CD4-positive, alpha-beta memory T cell (primary cell): ENCODE measurements at places on chromosomes 11 and 22.

GRCh38 chr11:72616655-72617054, 57.6 kb downstream of the PDE2A start:
- no peak for DNase-seq

GRCh38 chr22:39087881-39088684, 9.0 kb upstream of the APOBEC3H start:
- DNase-seq, result no peak

- DNase-seq, result no peak
Measured at GRCh38 chr11:128409476-128409875, 177.9 kb downstream of the ETS1 start.

- no peak for DNase-seq
Measured at GRCh38 chr22:36552289-36552688, 23.3 kb upstream of the EIF3D start.

GRCh38 chr11:37465221-37465620, 867.2 kb upstream of the RAG2 start:
- DNase-seq, result no peak

DNA sequence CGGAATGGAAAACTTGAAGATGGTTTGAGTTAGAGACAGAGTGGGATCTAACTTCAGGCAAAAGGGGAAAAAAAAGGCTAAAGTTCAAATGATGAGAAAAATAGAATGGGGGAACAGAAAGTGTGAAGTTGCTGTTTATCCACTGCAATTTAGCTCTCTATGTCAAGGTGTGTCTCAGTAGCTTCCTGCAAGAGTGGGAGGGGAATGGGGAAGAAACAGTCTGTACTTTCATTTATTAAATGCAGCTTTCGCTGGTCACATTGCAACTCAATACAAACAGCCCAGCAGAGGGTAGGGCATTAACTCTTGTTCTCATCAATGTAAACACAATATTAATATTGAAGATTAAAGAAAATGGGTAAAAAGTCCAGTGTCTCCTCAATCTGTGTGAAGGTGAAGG, 214.7 kb upstream of the SYN3 start:
- DNase-seq, result no peak

GRCh38 chr11:59668950-59669610, at the start of gene PATL1:
TSS of gene PATL1 (minus strand) at chr11:59669037. CDS start at chr11:59668895, 142 bp downstream.
- peak; percentile 98 for DNase-seq

DNA sequence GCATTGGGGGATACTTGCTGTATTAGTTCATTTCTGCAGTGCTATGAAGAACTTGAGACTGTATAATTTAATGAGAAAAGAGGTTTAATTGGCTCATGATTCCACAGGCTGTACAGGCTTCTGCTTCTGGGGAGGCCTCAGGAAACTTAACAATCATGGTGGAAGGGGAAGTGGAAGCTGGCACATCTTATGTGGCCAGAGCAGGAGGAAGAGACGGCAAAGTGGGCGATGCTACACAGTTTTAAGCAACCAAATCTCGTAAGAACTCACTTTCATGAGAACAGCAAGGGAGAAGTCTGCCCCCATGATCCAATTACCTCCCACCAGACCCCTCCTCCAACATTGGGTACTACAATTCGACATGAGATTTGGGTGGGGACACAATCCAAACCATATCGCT, 55.1 kb downstream of the TMPRSS5 start:
- no peak for DNase-seq

GRCh38 chr11:3876613-3877012, 21.1 kb downstream of the STIM1 start:
- no peak for DNase-seq

DNA sequence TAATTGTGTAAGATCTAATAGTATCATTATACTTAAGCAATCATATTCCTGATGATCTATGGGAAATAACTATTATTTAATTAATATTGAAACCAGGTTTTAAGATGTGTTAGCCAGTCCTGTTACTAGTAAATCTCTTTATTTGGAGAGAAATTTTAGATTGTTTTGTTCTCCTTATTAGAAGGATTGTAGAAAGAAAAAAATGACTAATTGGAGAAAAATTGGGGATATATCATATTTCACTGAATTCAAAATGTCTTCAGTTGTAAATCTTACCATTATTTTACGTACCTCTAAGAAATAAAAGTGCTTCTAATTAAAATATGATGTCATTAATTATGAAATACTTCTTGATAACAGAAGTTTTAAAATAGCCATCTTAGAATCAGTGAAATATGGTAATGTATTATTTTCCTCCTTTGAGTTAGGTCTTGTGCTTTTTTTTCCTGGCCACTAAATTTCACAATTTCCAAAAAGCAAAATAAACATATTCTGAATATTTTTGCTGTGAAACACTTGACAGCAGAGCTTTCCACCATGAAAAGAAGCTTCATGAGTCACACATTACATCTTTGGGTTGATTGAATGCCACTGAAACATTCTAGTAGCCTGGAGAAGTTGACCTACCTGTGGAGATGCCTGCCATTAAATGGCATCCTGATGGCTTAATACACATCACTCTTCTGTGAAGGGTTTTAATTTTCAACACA, 6.4 kb downstream of the BIRC3 start:
- no peak for DNase-seq

DNA sequence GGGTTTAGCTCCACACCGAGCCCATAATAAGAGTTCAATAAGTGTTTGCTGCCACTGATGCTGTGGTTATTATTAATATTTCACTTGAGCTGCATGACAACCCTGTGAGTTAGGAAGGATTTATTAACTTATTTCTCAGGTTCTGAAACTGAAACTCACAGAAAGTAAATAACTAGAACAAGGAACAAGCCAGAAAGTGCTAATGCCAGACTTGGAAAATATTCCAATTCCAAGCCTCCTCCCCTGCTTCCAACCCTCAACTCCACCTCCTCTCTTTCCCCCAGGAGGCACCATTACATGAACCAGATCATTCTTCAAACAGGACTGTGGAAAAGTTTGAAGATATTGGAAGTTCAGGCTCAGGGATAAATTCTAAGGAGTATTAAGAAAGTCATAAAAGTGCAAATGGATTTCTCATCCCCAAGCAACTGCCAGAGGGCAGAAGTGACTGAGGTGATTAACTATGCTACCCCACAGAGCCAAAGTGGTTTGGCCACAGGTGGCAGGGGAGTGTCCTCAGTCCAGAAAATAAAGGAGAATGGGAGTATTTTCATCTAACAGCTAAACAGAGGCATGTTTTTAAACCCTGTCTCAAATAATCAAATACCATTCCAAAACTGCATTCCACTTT, 3.2 kb upstream of the FJX1 start:
- DNase-seq, result no peak

DNA sequence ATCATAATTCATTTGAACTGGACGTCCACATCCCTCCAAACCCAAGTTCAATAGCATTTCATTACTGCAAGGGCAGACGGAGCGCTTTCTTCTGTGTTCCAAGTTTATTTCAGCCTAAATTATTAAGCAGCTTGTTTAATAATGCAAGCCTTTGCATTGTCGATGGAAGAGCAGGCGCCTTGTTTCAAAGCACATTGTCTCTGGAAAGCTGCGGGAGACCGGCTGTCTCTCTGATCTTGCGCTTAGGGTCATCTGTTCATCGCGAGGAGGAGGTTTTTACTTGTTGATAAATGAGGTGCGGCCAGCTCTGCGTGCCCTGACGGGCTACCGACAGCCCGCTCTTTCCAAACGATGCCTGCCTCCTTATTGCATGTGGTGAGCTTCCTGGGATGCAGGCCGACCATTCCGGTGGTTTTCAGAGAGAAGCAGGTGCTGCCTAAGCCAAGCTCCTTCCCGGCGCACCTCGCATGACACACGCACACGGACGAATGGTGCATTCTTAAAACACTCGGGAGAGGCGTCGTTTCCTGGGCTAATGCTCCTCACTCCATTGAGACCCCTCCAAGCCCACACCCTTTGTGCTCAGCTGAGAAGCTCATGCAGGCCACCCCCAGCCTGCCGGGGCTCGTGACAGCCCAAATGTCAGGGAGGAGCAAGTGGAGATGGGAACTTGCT, 456.9 kb downstream of the BRD1 start:
- DNase-seq, result no peak

- no peak for DNase-seq
Measured at GRCh38 chr11:114136686-114137640, 77.5 kb downstream of the ZBTB16 start.

- DNase-seq, result no peak
Measured at GRCh38 chr11:70545610-70545912, 147.2 kb downstream of the CTTN start.

DNA sequence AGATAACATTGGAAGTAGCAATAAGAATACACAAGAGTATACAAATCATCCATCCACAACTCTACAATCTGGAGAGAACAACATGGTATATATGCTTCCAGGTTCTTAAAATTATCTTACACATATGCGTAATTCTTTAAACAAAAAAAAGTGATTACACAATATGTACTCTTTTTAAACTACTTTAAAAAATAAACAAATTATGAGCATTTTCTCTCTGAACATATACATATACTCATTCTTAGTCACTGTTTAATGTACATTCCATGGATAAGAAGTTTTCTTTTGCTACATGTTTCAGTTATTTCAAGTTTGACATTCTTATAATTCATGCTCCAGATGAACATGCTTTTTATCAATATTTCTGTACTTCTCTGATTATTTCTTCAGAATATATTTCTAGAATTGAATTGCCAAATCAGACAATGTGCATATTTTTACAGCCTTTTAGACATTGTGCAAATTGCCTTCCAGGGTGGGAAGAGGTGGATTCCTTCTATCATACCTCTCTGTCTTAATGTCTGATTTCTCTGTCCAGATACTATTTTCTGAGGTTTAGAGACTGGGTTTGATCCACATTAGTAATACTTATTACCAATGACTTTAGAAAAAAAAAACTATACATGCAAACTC, 551.6 kb downstream of the METTL15 start:
- no peak for DNase-seq

- no peak for DNase-seq
Measured at GRCh38 chr11:70282012-70282411, 11.5 kb downstream of the PPFIA1 start.
